ENCODE measurements at places on chromosomes 1 and 21. TPM values are rescaled to one million over a fixed set of nuclear protein-coding genes. Genes with fewer than 3 reads are reported as not detected.

Gene VAV3
- 20.4 TPM for total RNA-seq

Gene TMEM63A
- total RNA-seq, result 91.5 TPM

Gene CTSS
- total RNA-seq, result 51.9 TPM

Gene NUF2
- 2.0 TPM for total RNA-seq

- no peak for DNase-seq
Measured at GRCh38 chr1:40057310-40058030, 16.9 kb downstream of the CAP1 start.

DNA sequence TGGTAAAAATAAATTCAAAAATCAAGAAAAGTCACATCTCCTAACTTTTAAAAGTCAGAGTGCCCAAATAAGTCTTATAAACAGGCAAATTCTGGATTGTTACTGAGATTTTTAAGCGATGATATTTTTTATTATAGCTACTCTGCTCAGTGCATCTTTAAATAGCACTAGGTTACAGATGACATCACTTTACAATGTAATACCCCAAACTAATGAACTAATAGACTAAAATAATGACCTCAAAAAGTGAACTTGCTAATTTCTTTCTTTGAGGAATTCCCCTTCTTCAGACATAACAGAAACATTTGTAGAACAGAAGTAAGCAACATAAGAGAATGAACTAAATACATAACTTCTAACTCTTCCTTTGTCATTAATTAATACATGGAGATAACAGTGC, 33.0 kb upstream of the ACTA1 start:
- DNase-seq, result no peak

DNA sequence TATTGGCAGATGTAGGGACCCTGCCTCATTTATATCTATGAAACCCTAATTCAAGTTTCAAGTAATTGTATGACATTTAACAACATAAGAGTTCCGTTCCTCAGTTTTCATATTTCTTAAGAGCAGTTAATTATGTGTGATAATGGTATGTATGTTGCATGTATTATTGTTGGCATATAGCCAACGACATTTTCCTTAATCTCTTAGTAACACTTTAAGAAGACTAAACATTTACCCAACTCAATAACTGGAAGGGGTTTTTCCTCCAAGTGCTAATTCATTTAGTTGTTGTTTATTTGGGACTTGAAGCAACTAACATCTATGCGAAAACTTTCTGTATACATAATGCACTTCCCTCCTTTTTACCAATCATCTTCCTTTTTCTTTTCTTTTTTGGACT, 1.5 kb upstream of the RALGPS2 start:
- DNase-seq, result no peak

DNA sequence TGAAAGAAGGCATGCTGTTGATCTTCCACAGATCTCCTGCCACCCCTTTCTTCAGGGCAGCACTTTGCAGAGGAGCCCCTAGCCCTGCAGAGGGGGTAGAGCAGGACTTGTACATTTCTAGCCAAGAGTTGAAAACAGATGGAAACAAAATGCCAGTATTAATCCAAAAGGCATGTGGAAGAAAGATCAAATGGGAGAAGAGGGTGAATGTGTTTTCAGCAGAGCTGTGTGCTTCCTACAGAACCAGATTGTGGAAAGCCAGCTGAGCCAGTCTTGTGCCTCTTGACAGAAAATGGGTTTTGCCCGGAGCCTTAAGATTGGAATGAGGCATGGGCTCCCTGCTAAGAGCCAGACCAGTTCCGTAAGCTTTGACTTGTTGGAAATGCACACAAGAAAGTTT, 105.2 kb upstream of the TSPAN2 start:
- no peak for DNase-seq

GRCh38 chr1:151720554-151720953, 768 bp upstream of the RIIAD1 start:
- no peak for DNase-seq

- no peak for DNase-seq
Measured at GRCh38 chr1:116309090-116309870, 63.8 kb upstream of the ATP1A1 start.

Measured in tibial nerve (tissue), 4 donors.